Adipocyte (in vitro differentiated cells): ENCODE measurements at places on chromosomes 13 and 19.

DNA sequence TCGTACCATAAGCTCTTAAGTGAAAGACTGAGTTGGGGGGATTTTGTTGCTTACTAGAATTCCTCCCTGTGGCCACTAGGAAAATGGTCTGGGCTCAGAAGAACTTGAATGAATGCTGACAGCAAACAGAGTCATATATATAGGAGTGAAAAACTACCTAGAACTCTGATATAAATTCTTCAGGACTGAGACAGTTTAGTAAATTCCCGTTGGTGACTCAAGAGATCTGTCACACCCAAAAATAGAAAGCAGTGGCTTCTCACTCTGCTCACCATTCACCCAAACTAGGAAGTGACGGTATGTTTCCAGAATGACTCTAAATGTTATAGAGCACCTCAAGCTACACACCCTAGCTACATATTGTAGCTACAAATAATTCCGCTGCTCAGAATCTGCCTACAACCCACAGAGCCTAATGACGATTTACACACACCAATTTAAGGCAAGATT, 116.2 kb downstream of the TBC1D4 start:
- DNase-seq, result peak; percentile 60

DNA sequence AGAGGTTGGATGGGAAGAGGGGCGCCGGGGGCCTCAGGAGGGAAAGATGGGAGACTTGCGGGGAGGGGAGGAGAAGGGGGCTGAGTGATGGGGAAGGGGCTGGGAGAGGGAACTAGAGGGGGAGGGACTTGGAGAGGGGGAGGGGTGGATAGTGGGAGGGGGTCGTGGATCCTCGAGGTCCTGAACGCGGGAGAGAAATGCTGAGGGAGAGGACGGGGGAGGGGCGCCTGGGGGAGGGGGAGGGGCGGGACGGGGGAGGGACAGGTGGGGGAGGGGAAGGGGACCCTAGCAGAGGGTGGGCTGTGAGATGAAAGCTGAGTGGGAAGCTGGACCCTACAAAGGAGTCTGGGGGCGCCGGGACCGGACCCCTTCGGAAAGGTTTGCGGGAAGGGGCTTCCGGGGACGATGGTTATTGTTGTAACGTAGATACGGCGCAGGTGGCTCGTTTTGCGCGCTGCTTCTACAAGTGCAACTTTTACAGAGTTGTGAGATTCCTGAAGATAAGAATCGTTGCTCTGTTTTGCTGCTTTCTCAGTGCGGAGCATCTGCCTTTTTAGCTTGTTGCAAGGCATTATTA, 418 bp downstream of the ZNF444 start:
- peak; percentile 47 for DNase-seq

DNA sequence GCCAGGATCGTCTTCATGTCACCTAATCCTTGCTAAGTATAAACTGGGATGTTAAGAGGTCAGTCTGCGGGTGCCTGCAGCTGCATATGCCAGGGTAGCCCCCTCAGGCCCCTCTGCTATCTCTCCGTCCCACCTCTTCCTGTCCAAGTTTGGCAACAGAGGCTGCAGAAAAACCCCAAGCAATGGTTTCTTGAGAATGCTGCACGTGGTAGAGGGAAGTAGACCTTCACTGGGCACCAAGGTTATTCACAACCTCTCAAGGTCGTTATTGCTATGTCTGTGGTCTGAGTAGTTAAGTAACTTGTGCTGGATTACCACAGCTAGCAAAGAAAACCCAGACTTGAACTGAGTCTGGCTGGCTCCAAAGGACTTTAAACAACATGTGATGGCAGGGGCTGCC, 77.9 kb upstream of the XPO4 start:
- no peak for DNase-seq

DNA sequence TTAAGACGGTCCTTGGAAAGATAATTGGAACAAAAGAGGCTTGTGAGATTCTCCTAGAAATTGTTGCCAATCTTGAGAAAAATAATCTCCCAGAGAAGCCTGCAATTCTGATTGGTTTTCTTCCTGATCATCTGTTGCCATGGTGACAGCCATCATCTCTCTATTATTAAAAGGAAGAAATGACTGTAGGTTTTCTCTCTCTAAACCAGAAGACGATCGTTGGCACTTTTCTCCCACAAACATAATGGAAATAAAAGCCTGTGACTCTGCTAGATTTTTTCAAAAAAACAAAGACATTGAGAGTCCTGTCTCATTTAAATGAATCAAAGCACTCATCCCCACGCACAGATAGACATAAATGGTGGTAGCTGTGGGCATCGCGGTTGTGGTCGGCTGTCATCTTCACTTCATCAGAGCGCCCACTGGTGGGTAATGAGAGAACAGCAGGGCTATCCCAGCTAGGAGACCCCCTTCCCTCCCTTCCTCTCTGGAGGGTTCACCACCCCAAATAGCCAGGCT, 21.7 kb upstream of the CALM3 start:
- peak; percentile 10 for DNase-seq

GRCh38 chr13:112622375-112622774, 34.4 kb upstream of the TUBGCP3 start:
- DNase-seq, result no peak

DNA sequence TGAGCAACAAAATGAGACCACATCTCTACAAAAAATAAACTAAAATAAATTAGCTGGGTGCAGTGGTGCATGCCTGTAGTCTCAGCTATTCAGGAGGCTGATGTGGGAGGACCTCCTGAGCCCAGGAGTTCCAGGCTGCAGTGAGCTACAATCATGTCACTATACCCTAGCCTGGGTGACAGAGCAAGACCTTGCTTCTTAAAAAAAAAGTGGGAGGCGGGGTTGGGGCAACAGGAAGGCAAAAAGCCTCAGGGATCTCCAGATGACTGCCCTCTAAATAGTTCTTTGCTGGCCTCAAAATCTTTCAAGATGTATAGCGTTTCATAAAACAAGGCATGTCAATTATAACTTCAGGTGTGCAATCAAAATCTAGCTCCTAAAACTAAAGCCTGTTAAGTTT, 18.5 kb downstream of the CEACAM8 start:
- DNase-seq, result no peak
